Sigmoid colon (tissue), 7 donors: ENCODE measurements at places on chromosomes 4 and X. TPM values are rescaled to one million over a fixed set of nuclear protein-coding genes. Genes with fewer than 3 reads are reported as not detected.

DNA sequence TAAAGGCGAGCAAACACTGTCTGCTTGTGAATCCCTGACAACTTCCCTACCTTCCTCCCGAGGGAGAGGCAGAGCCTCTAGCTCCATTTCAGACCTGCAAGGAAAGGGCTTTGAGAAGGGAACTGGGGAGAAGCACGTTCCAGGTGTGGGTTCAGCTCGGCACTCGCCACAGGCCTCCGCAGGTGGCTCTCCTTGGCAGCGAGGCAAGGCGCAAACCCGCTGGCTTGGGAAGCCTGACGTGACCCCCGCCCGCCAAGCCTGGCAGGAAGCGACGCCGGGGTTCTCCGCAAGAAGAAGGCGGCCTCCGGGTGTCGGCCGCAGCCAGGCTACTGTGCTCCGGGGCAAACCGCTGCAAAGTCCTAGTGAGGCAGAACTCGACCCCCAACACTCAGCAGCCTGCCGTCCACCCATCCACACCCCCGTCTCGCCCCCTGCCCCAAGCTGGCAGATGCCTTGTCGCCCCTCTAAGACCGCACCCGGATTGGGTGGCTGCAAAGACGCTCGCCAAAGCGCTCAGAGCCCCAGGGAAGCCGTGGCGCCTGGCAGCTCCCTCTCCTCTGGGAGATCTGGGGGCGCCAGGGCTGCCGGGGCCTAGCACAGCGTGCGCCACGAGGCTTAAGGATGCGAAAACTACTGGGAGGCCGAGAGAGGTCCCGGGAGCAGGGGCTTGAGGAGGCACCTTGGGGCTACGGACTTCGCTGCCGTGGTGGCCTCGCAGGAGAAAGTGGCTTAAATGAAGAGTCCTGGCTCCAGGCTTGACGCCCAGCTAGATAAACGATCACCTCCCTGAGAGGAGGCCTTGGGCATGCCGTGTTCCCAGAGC lies 21.8 kb downstream of the NKX3-2 start:
- no peak overlapping the region for H3K4me3 ChIP-seq
- no peaks in the 10 kb centered on the region for H3K36me3 ChIP-seq
- H3K27me3 ChIP-seq, result peaks cover 65% of the 10 kb centered on the region
- DNase-seq, result no peak
- peaks cover under 1% of the 10 kb centered on the region for H3K4me1 ChIP-seq

- H3K27me3 ChIP-seq, result no peaks in the 10 kb centered on the region
- DNase-seq, result no peak
- H3K4me1 ChIP-seq, result no peaks in the 10 kb centered on the region
- peak overlapping the region; percentile 86 for H3K27ac ChIP-seq
- H3K36me3 ChIP-seq, result no peaks in the 10 kb centered on the region
Measured at GRCh38 chrX:73562458-73562857, 539 bp upstream of the CHIC1 start.

- no peak overlapping the region for H3K27ac ChIP-seq
- H3K4me1 ChIP-seq, result no peaks in the 10 kb centered on the region
- DNase-seq, result no peak
- no peaks in the 10 kb centered on the region for H3K36me3 ChIP-seq
- H3K27me3 ChIP-seq, result no peaks in the 10 kb centered on the region
Measured at GRCh38 chrX:129705988-129706387, 32.8 kb upstream of the XPNPEP2 start.

- H3K4me1 ChIP-seq, result no peaks in the 10 kb centered on the region
- H3K27me3 ChIP-seq, result no peaks in the 10 kb centered on the region
- peak overlapping the region; percentile 74 for H3K27ac ChIP-seq
- no peak for DNase-seq
Measured at GRCh38 chr4:112284662-112285411, 867 bp downstream of the TIFA start.

DNA sequence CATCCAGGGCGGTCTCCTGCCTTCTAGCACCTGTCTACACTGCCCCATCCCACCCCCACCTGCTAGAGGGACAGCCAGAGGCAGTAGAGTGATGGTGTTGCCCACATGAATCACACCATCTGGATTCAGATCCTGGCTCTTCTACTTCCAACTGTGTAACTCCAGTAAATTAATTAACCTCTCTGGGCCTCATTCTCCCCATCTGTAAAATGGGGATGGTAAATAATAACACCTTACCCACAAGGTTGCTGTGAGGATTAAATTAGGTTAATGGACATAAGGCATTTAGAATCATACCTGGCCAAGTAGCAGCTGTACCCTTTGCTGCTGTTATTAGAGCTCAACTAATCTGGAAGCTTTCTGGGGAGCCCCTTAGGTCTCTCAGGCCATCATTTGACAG lies 149.6 kb upstream of the BCOR start:
- no peaks in the 10 kb centered on the region for H3K4me1 ChIP-seq
- no peak overlapping the region for H3K4me3 ChIP-seq
- DNase-seq, result no peak
- no peaks in the 10 kb centered on the region for H3K36me3 ChIP-seq

Gene RAB41
- not detected for total RNA-seq

Gene MAGEB6B
- not detected for total RNA-seq

Gene CTAG1A
- total RNA-seq, result not detected

Gene TMEM150C
- 11.2 TPM for total RNA-seq

- no peak for DNase-seq
- no peaks in the 10 kb centered on the region for H3K27me3 ChIP-seq
- no peak overlapping the region for H3K4me3 ChIP-seq
- no peaks in the 10 kb centered on the region for H3K4me1 ChIP-seq
- no peaks in the 10 kb centered on the region for H3K36me3 ChIP-seq
Measured at GRCh38 chrX:94834226-94834625, 1160.2 kb downstream of the FAM133A start.

DNA sequence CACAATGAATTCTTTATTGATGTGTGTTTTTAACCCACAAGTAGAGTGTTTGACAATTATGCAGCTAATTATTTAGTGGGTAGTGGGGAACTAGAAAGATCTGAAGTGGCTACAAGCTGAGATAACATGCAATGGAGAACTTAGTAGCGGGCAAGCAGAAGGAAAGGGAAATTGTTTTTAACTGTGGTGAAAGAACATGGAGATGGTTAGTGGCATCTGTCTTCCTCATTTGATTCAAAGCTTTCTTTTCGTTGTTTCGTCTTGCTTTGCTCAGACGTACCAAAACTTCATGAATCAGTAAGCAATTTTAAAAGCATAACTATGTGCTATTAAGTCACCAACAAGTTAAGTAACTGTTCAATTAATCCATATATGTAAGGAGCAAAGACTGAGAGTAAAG lies 169.9 kb downstream of the BANK1 start:
- no peak overlapping the region for H3K4me3 ChIP-seq
- DNase-seq, result no peak
- no peak overlapping the region for H3K27ac ChIP-seq
- H3K27me3 ChIP-seq, result no peaks in the 10 kb centered on the region
- no peaks in the 10 kb centered on the region for H3K36me3 ChIP-seq

DNA sequence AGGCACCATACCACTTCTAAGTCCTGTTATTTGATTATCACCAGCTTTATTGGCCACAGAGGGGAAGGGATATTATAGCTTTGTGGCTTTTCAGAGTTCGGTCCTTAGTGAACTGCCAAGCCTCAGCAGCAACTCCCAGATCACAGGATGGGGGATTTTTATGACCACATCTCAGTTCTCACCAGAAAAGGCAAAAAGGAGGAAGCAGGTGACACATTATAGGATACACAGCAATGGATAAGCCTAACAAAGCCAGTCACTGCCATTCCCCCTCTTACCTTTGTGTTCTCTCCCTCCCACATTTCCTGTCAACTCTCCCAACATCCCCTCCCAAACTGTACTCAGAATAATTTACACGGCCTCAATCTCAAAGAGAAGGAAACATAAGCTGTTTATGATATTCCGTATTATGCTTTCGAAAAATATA lies 142.8 kb downstream of the MGST2 start:
- H3K27me3 ChIP-seq, result no peaks in the 10 kb centered on the region
- DNase-seq, result no peak
- no peak overlapping the region for H3K27ac ChIP-seq
- peaks cover 11% of the 10 kb centered on the region for H3K4me1 ChIP-seq

DNA sequence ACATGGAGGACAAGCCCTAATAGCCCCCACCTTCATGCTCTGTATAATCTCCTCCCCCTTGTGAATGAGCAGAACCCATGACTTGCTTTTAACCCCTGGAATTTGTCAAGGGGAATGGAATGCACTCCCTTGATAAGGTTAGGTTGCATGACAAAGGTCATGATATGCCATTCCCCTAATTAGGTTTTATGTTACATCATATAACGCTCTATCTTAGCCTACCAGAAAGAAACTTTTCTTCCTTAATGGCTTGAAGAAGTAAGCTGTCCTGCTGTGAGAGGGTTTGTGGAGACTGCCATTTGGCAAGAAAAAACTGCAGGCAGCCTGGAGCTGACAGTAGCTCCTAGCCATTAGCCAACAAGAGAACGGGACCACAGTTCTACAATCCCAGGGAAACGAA lies 399.8 kb upstream of the MAD2L1 start:
- DNase-seq, result no peak
- H3K4me3 ChIP-seq, result no peak overlapping the region
- H3K4me1 ChIP-seq, result no peaks in the 10 kb centered on the region
- no peaks in the 10 kb centered on the region for H3K36me3 ChIP-seq
- no peaks in the 10 kb centered on the region for H3K27me3 ChIP-seq
- H3K27ac ChIP-seq, result no peak overlapping the region

DNA sequence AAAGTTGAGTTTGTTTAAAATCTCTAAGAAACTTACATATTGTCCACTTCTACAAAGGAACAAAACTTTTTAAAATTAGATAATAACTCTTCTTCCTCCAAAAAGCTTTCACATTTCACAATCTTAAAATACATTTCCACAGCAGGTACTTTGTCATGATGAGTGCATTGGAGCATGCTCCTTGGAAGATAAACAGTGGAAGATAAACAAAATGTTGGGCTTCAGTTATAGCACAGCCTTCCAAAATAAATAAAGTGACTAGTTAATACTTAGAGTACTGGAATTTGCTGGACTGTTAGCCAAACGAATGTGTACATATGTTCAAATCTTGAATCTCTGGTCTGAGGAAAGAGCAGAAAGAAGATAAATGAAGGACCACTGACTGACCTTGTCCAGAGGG lies 54.9 kb upstream of the PDE5A start:
- H3K36me3 ChIP-seq, result no peaks in the 10 kb centered on the region
- peak overlapping the region; percentile 47 for H3K27ac ChIP-seq
- H3K4me1 ChIP-seq, result peaks cover 49% of the 10 kb centered on the region
- H3K4me3 ChIP-seq, result no peak overlapping the region
- no peak for DNase-seq
- no peaks in the 10 kb centered on the region for H3K27me3 ChIP-seq

GRCh38 chr4:135838889-135839288 lies 1637.3 kb upstream of the PABPC4L start:
- H3K27ac ChIP-seq, result no peak overlapping the region
- H3K36me3 ChIP-seq, result no peaks in the 10 kb centered on the region
- H3K4me3 ChIP-seq, result no peak overlapping the region
- no peaks in the 10 kb centered on the region for H3K27me3 ChIP-seq

Gene ADH1C
- total RNA-seq, result 2.6 TPM

DNA sequence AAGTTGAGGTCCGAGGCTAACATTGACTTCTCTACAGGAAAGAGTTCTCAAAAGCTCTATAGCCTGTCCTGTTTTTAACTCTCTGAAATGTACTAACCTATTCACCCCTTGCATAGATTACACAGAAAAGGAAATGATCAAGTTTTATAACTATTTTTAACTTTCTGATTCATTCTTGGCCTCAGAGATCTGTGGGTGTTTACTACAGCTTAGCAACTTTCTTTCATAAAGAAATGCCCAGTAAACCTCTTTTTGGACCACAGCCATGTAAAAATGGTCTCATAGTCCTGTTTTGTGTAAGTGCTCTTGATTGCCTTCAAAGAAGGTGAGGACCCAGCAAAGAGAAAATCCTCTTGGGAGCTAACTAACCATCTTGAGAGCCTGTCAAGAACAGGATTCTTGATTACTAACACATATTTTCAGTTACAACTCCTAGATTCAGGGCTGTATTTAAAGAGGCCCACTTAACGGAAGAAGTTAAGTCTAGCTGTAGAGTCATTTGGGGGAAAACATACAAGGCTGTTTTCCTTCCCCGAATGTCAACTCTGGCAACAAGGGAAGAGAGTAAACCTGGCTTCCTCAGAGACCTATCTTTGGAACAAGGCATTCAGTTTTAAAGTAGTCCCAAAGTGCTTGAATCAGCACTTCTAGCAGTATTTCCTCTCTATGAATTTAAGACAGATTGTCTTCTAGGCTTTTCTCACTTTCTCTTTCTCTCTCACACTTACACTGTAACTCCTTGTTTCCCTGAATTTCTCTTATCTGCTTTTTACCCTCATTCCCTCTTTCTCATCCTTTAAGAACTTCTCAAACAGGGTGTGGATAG lies 78.2 kb downstream of the IL21 start:
- H3K4me3 ChIP-seq, result no peak overlapping the region
- H3K27ac ChIP-seq, result no peak overlapping the region
- H3K27me3 ChIP-seq, result no peaks in the 10 kb centered on the region

GRCh38 chr4:7892212-7893019 lies 47.2 kb downstream of the AFAP1 start:
- H3K4me1 ChIP-seq, result peaks cover 47% of the 10 kb centered on the region
- DNase-seq, result no peak
- H3K4me3 ChIP-seq, result no peak overlapping the region

GRCh38 chr4:184384056-184384809 lies 90.1 kb downstream of the IRF2 start:
- H3K4me1 ChIP-seq, result peaks cover 48% of the 10 kb centered on the region
- peak; percentile 79 for DNase-seq
- H3K27ac ChIP-seq, result peak overlapping the region; percentile 81
- no peaks in the 10 kb centered on the region for H3K27me3 ChIP-seq

Gene LSM6
- total RNA-seq, result 51.5 TPM
